ENCODE measurements at places on chromosomes 6 and 20.

- no peak for DNase-seq
These were observed 44.8 kb upstream of the ENPP1 start for GRCh38 chr6:131762984-131763383.

- DNase-seq = no peak
These were observed 90.6 kb downstream of the ATXN1 start for GRCh38 chr6:16670617-16671051.

DNA sequence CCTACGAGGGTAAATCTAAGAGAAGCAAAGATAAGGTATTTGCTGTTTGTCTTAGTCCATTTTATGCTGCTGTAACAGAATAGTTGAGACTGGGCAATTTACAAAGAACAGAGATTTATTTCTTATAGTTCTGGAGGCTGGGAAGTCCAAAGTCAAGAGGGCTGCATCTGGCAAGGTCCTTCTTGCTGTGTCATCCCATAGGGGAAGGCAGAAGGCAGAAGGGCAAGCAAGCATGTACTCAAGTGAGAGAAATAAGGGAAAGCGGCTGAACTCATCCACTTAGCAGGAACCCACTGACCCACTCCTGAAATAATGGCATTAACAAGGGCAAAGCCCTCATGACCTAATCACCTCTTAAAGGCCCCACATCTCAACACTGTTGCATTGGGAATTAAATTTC, 102.7 kb downstream of the AGPAT4 start:
- no peak for DNase-seq

DNA sequence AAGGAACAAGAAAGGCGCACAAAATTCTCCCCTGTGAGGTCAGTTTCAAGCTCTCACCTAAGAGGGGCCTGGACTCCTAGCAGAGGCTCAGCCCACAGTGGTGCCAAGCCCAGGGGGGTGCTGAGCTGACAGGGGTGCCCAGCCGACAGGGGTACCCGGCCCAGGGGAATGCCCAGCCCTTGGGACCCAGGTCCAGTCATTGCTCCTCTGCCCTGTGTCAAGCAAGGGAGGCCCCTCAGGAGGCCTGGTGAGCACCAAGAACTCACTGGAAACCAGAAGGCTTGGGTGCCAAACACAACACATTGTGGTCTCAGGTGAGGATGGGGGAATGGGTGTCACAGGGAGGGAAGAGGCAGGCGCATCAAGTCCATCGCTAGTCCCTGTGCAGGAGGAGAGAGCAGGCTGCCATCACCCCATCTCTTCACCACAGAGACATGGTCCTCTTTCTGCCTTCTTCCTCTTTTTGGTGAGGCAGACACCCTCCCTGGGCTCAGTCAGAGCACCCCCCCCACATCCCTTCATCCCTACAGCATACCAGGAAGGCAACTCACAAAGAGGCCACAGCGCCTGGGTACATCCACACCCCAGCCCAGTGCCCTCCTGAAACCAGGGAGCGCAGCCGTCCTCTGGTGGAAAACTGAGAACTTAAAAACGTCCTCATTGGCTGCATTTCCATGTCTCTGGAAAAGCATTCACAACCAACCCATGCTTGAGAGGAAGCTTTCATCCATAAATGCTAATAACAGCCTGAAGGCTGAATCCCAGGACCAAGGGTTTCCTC, 111.3 kb downstream of the BANF2 start:
- DNase-seq = no peak

DNA sequence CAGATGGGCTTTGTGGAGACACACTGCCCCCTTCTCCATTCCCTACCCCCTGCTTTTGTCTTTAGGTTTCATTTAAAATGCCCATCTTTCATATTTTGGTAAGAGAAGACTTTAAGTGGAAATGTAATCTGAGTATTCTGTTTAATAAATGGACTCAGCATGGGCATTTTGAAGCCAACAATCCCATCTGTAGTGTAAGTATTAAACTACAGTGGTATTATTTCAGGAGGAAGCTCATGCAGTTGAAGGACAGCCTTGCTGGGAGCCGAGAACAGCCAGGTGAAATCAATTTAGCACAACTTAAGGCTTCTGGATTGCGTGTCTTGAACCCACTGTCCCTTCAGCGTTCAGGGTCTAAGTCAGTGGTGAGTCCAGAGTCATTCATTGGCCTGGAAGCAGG, 63.5 kb downstream of the AKAP12 start:
- no peak for DNase-seq

DNA sequence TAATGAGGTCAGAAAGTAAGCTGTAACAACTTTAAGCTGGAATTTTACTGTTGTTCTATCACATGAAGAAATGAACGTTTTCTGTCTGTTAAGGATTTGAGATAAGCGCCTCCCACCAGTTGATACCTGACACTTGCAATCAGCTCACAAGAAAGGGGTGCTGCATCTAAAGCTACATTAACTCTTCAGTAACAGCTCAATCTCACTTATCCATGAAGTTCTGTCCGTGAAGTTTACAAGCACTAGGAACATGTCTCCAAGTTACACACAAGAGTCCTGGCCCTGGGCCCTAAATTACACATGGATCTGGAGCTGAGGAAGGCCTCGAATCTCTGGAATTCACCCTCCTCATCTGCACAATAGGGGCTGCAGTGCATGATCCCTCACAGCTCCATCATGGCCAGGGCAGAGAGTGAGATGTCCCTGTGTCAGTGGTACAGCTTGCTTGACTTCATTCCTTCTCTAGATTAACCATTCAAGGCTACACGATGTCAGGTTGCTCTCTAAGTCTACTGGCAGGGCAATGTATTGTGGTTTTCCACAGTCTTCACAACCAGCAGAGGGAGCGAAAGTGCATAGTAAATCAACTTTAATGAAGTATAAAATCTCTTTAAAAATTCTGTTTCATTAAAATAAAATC, 182.4 kb upstream of the MCHR2 start:
- no peak for DNase-seq

- no peak for DNase-seq
These were observed 22.8 kb upstream of the KHDC1 start for GRCh38 chr6:73285674-73286283.

GRCh38 chr20:15077733-15078250, 740.4 kb upstream of the FLRT3 start:
- DNase-seq = no peak

- DNase-seq = no peak
These were observed 171.6 kb downstream of the FOXC1 start for GRCh38 chr6:1781152-1781816.

- DNase-seq = no peak
These were observed 264.0 kb downstream of the FOXA2 start for GRCh38 chr20:22320245-22320915.

- no peak for DNase-seq
These were observed 25.8 kb upstream of the IBTK start for GRCh38 chr6:82273295-82273694.

DNA sequence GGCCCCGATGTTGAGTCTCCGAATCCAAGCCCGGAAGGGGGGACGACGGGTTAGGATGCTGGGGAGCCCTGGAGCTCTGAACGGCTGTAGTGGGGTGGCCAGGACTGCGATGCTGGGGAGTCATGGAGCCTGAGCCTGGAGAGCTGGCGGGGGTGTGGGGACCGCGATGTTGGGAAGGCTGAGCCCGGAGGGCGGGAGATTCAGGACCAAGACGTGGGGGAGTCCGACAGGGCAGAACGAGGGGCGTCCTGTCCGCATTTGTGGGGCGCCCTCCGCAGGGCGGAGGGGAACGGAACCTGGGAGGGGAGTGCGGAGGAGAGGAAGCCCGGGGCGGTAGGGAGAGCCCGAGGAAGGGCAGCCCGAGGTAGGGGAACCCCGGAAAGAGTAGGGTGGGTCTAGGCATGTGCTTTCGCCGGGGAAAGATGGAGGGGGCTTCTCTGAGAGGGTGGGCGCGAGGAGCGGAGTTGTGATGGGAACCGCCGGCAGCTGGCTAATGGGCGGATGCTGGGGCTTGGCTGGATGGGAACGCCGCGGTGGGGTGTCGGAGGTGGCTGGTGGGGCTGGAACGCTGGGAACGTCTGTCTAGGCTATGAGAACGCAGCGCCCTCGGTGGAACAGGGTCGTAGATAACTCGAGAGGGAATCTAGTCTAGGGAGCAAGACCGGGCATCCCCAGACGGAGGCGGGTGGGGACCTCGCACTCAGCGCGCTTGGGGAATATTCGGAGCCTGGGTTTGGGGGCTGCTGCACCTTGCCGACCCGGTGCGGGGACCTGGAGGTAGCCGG, 684 bp downstream of the PAQR8 start:
- DNase-seq = no peak

GRCh38 chr6:169918239-169918953, 167.0 kb downstream of the ERMARD start:
- DNase-seq = no peak

GRCh38 chr6:125854355-125854754, 63.6 kb downstream of the NCOA7 start:
- no peak for DNase-seq

GRCh38 chr6:26017632-26017966, 55.0 kb downstream of the TRIM38 start:
- DNase-seq = no peak

GRCh38 chr20:58718729-58719128, 26.1 kb downstream of the NPEPL1 start:
- no peak for DNase-seq

GRCh38 chr20:347317-347639, 367 bp downstream of the NRSN2 start:
- no peak for DNase-seq

GRCh38 chr6:126661646-126662045, 321.7 kb downstream of the CENPW start:
- DNase-seq = no peak

All from esophagus squamous epithelium (tissue), 5 donors.